ENCODE measurements at places on chromosomes 4 and X. TPM values are rescaled to one million over a fixed set of nuclear protein-coding genes. Genes with fewer than 3 reads are reported as not detected.

Gene GLRA2
- 52.1 TPM for total RNA-seq

Gene CXCL8
- total RNA-seq: 2.6 TPM

Gene SSX4B
- not detected for total RNA-seq

Gene NAA11
- total RNA-seq: not detected

Gene FOXR2
- total RNA-seq: not detected

Gene NEXMIF
- 10.4 TPM for total RNA-seq

Gene SRPK3
- 1.2 TPM for total RNA-seq

Gene SOX3
- total RNA-seq: 2.3 TPM

Gene BANK1
- 1.4 TPM for total RNA-seq

Gene HOPX
- total RNA-seq: 353 TPM

Gene TLR6
- total RNA-seq: 6.1 TPM
